ENCODE measurements at places on chromosomes 6 and 20. TPM values are rescaled to one million over a fixed set of nuclear protein-coding genes. Genes with fewer than 3 reads are reported as not detected.

GRCh38 chr6:144029452-144029851 lies 21.4 kb upstream of the PLAGL1 start:
- DNase-seq = no peak

DNA sequence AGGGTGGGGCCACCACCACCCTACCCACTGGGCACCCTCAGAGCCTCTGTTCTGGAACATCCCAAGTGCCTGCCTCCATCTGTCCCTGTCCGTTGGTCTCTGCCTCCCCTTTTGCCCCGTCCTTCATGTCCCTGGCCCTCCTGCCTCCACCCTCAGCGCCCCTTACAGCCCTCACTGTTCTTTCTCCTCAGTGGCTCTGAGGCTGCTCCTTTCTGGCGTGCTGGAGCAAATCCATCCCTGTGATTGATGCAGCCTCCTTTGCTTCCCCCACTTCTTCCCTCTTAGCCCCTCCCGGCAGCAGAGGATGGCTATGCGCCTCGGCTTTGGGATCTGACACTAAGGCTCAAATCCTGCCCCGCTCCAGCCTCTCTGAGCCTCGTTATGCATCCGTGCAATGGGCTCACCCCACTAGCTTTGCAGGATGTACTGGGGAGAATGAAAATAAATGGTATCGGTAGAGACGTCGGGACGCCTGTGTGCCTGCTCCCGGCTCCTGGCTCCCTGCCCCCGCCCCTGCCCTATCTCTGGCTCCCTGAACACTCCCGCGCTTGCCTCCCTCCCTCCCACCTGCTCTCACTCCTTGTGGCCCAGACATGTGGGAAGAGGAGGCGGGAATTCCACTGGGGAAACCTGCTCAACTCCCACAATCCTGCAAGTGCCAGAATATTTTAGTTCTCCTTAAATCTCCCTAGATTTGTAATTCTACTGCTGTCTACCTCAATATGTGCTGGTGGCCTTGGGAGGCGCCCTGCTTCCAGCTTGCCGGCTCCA lies 13.1 kb downstream of the VSTM2L start:
- DNase-seq = no peak

- no peak for DNase-seq
These were observed 48.0 kb downstream of the ADTRP start for GRCh38 chr6:11730641-11731040.

GRCh38 chr6:89045576-89045975 lies 35.0 kb upstream of the PNRC1 start:
- DNase-seq = no peak

GRCh38 chr6:158791274-158791855 lies 27.8 kb downstream of the EZR start:
- DNase-seq = no peak

- no peak for DNase-seq
These were observed 9.8 kb downstream of the FOXS1 start for GRCh38 chr20:31835554-31835953.

GRCh38 chr20:37564388-37565133 lies 36.9 kb upstream of the BLCAP start:
- no peak for DNase-seq

DNA sequence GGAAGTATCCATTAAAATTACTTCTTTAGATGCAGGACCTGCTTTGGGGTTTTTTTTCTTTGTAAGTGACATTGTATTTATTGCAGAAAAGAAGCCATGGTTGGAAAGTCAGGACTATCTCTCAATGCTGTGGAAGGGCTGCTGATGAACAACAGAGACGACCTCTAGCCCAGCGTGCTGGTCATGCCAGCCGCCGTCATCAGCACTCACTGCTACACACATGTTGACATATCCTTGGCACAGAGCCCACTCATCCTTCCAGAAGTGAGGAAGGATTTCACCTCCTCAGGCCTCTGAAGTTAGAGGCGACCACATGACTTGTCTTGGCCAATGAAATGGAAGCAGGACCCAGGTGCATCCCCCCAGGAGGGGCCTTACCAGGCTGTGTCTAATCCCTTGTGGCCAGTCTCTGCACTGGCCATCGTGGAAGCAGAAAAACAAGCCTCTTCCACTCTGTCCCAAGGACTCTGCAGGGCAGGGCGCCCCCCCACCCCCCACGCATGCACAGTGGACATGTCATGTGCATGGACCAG lies 343.5 kb downstream of the TAF4 start:
- no peak for DNase-seq

DNA sequence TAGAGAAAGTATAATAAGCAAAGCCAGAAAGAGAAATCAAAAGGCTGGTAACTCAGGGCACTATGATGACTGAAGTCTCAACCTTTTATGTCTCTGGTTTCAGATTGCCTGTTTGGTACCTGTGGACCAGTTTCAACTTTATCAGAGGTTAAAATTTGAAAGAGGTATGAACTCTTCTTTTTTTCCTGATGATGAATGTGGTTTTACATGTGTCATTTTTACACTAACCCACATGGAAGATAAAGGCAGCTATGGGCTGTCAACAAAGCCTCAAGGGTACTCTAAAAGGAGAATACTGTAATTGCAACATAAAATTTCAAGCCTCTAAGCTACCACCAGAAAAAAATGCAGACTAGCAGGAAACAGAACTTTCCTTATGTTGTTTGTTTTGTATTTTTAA lies 52.4 kb downstream of the RNF144B start:
- DNase-seq = no peak

DNA sequence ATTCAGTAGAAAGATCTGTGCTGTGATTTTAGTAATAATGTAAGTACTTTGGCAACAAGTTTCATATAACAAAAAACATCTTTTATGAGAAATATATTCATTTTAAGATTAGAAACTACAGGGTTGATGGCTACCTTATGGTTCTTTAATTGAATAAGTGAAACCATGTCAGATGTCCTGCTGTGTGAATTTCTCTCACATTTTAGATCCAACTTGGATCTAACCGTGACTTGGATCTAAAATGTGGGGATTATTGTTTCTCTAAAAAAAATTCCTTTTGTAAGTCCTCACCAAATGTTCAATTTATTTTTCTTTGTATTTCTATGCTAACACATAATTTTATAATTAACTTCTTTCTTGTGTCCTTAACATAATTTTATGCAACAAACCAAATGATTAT lies 30.4 kb downstream of the ZC2HC1B start:
- no peak for DNase-seq

GRCh38 chr6:45226081-45226480 lies 102.0 kb upstream of the RUNX2 start:
- no peak for DNase-seq

- no peak for DNase-seq
These were observed 465.9 kb downstream of the KIF16B start for GRCh38 chr20:16107172-16107870.

DNA sequence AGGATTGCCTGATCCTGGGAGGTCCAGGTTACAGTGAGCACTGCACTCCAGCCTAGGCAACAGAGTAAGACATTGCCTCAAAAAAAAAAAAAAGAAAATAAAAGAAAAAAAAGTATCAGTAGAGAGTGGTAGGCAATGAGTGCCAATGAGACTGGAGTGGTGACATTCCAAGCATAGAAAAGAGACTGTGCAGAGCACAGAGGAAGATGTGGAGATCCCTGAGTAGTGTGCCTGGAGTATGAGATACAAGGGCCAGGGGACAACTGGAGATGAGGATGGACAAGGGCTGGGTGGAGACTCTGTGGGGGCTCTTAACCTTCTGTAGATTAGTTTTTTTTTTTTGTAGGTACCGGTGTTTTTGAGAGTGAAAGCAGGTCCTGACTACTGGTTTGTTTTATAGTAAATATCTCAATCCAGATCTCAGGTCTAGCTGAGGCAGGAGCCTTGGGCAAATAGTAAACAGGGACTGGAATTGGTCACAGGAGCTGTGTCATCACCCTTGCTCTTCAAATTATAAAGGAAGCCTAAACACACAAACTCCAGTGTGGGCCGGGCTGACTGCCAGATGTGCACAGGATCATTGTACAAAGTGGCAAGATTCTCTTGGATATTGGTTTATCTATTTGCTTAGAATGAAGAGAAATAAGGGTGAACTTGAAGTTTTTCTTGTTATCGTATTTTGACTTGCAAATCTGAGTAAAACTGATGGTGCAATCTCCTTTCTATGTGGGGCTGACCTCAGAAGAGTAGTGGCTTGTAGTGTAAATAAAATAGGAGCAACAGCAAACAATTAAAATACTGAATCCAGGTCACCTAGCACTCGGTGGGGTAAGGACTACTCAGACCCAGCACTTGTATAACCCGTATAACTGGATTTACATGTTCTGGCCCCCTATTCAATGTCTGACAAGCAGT lies 144.9 kb downstream of the SOX4 start:
- no peak for DNase-seq

- no peak for DNase-seq
These were observed 125.5 kb downstream of the PHACTR1 start for GRCh38 chr6:12842114-12842513.

Gene GTSF1L
- not detected for total RNA-seq

Gene GPX6
- total RNA-seq = not detected

Gene RGS17
- 2.2 TPM for total RNA-seq

Gene TMEM244
- not detected for total RNA-seq

Gene OLIG3
- not detected for total RNA-seq

Gene DNMT3B
- 4.7 TPM for total RNA-seq

Gene SYCP2L
- 2.6 TPM for total RNA-seq

Gene UBE2J1
- total RNA-seq = 49.8 TPM

Gene FAM83D
- total RNA-seq = 4.8 TPM

Gene PBOV1
- not detected for total RNA-seq

Gene PTCHD4
- 1.1 TPM for total RNA-seq

Gene SPEF1
- total RNA-seq = not detected

Gene DSP
- 471 TPM for total RNA-seq
